ENCODE measurements at places on chromosomes 6 and 20. TPM values are rescaled to one million over a fixed set of nuclear protein-coding genes. Genes with fewer than 3 reads are reported as not detected.

Gene PHF20
- 24.8 TPM for total RNA-seq

Gene MPC1
- 27.2 TPM for total RNA-seq

Gene AVP
- total RNA-seq: not detected

Gene CUTA
- 59.5 TPM for total RNA-seq

Gene TSHZ2
- total RNA-seq: 4.4 TPM

Gene DLK2
- 0.33 TPM for total RNA-seq

Gene GPSM3
- total RNA-seq: 5.9 TPM

Gene RBPJL
- total RNA-seq: not detected

Gene MEI4
- total RNA-seq: not detected

Gene MRPS10
- 34.9 TPM for total RNA-seq

Gene TBC1D32
- 4.3 TPM for total RNA-seq

Gene C6orf89
- 26.3 TPM for total RNA-seq

Gene SAMD10
- total RNA-seq: 3.3 TPM

Gene RFX6
- not detected for total RNA-seq

Gene DOK5
- not detected for total RNA-seq

Gene PRRT1
- total RNA-seq: not detected

Gene SLC13A3
- under 0.01 TPM for total RNA-seq

Gene BTBD3
- 151 TPM for total RNA-seq

Gene NRSN1
- not detected for total RNA-seq

Gene LBP
- not detected for total RNA-seq

Gene PMEPA1
- 1.1 TPM for total RNA-seq

Gene ELMO2
- total RNA-seq: 27.3 TPM

Gene BACH2
- 2.9 TPM for total RNA-seq

Gene CGA
- not detected for total RNA-seq

All from dermis lymphatic vessel endothelial cell (primary cell).